ENCODE measurements at places on chromosomes 13 and 19.

DNA sequence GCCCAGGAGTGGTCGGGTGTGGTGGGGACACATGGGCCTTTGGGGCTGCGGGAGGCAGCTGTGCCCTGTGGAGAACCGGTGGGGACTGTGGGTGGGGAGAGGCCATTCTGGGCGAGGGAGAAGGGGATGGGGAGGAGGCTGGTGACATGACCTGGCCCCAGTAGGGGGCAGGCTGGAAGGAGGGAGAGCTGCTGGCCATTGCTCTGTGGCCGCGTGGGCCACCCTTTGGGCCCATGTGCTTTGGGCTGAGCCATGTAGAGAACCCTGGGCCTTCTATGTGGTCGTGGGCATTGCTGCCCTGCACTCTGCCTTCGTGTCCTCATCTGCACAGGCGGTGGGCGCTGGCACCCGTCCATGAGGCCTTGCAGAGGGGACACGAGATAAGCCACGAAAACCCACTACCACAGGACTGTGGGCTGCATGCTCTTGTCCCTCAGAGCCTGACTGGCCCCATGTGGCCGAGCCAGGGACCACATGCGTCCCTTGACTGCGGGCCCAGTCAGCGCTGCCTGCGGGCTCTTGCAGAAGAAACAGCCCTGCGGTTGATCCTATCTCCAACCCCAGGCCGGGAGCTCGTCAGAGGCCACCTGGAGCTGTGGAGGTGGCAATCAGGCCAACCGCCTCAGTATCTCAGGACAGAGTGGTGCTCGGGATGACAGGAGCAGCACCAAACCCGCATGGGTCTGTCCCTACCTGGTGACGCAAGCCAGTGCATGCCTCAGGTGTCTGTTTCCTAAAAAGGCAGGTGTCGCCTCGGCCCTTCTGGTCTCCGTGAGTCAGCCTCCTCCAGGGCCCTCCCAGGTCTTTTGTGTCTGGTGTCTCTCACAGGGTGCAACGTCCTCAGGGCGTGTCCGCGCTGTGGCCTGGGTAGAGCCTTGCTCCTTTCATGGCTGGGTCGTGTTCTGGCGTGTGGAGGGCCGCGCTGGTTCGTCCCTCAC, 14.3 kb downstream of the FZR1 start:
- no peak for DNase-seq

GRCh38 chr19:21147540-21147939, 5.7 kb downstream of the ZNF431 start:
- DNase-seq = no peak

GRCh38 chr13:20351281-20352022, 119.3 kb upstream of the GJB6 start:
- no peak for DNase-seq

- DNase-seq = no peak
Observed at GRCh38 chr13:72985610-72986009, 73.2 kb upstream of the KLF5 start.

- DNase-seq = peak; percentile 97
Observed at GRCh38 chr19:54115109-54116063, at the start of the genes PRPF31 and TFPT. TSS of gene PRPF31 (plus strand) at chr19:54115754. CDS start at chr19:54118279, 2,525 bp downstream. TSS of gene TFPT (minus strand) at chr19:54115657. CDS start at chr19:54115269, 388 bp downstream.

DNA sequence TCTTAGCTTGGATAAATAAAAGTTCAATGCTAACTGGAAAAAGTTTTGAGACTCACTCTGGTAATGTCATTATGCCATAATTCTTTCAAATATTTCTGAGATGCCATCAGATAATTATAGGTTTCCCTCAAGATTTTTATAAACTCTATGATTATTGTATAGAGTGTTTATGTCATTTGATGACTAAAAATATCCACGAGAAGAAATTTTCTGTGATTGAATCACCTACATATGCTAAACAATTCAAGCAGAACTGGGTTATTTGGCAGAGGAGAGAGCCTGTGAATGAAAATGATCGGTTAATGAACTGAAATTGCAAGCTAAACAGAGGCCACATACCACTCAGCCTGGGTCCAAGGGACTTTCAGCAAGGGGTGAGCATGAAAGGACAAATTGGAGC, 92.6 kb upstream of the TSC22D1 start:
- DNase-seq = no peak

GRCh38 chr13:64993514-64994164, 2236.5 kb downstream of the PCDH9 start:
- DNase-seq = no peak

DNA sequence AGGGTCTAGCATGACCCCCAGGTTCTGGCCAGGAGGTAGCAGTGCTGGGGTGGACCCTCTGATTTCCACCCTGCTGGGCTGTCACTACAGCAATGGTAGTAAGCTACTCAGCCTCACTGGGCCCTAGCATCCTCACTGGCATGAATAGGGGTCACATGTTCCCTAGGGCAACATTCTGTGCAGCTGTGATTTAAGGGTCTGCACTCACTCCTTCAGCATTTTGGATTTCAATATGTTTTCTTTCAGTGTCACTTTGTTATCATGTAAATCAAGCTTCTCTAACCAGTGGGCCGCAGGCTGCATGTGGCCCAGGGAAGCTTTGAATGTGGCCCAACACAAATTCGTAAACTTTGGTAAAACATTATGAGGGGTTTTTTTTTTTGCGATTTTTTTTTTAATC, 57.8 kb downstream of the SPATA13 start:
- no peak for DNase-seq

DNA sequence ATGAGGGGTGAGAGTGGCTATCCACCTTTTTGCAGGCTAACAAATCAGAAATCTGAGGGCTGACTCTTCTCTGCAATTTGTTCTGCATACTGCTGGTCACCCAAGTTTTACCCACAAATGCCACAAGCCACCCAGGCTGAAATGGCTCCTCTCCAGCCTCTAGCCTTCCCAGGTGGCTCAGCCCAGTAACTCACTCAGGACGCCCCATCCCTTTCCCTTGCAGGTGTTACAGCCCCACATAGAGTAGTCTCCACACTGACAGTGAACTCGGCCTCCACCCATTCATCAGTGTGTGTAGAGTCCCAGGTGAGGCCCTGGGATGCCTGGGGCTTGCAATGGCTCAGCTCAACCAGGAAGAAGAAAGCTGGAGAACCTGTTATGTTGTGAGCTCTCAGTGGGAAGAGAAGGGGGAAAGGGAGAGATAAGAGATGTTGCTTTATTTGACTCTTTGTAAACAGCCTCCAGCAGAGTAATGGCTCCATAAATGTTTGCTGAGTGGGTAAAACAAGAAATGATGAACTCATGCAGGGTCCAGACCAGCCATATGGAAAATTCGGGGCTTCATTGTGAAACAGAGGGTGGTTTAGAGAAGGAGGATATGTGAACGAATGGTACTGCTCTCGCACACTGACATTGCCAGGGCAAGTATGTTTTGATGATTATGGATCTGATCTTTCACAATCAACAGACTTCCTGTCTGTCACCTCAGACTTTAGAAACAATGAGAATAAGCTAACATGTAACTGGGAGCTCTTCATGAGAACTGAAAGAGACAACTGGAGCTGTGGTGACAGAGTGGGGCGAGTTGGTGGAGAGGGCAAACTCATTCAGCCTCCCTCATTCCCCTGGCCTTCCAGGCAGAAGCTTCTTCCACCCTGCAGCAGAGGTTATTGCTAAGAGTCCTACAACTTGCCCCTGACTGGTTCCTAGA, 74.2 kb upstream of the RFC3 start:
- DNase-seq = no peak

GRCh38 chr13:102089177-102089576, 312.7 kb downstream of the FGF14 start:
- DNase-seq = no peak

GRCh38 chr13:79851318-79851717, 370.4 kb downstream of the NDFIP2 start:
- no peak for DNase-seq

- DNase-seq = no peak
Observed at GRCh38 chr19:43423779-43424178, 9.1 kb downstream of the TEX101 start.

DNA sequence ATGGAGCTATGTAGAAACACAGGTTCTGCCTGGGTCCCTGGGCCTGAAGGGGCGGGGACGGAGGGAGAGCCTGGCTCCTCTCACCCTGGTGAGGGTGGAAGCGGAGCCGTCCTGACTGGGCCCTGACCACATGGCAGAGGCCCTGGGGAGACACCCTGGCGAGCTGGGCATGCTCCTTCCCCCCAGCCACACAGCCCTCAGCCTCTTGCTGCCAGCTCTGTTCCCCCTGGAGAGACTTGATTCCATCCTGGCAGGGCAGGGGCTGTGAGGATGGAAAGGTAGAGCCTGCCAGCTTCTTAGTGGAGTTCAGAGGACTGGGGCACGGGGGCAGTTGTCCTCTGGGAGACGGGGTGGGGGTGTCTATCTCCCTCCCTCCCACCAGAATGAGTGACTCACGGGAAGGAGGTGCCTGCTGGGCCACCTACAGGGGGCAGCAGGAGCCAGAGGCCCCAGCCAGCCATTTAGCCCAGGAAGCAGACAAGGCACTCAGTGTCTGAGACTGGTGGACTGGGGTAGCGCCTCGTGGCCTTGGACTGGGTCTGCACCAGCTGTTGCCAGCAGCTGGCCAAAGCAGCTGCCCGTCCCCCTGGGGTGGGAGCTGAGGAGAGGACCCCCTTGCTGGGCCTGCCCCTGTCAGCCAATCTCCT, 22.8 kb upstream of the RNF17 start:
- DNase-seq = no peak

GRCh38 chr13:78976696-78977095, 317.7 kb upstream of the OBI1 start:
- no peak for DNase-seq

DNA sequence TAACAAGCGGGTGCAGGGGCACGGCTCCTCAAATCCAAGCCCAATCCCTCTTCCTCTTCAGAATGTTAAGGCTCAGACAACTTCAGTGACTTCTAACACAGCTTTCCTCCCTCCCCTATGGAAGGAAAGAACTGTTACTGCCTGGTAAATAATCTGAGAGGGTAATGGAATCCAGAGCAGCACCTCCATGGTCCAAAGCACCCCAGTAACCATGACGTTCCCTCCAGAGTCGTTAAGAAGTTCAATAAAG, 969 bp downstream of the AKT2 start:
- no peak for DNase-seq

GRCh38 chr13:34698945-34699344, 243.1 kb upstream of the NBEA start:
- DNase-seq = no peak

GRCh38 chr13:48783181-48783630, 129.5 kb downstream of the CYSLTR2 start:
- no peak for DNase-seq

- no peak for DNase-seq
Observed at GRCh38 chr19:42271861-42272534, 2.9 kb downstream of the CIC start.

DNA sequence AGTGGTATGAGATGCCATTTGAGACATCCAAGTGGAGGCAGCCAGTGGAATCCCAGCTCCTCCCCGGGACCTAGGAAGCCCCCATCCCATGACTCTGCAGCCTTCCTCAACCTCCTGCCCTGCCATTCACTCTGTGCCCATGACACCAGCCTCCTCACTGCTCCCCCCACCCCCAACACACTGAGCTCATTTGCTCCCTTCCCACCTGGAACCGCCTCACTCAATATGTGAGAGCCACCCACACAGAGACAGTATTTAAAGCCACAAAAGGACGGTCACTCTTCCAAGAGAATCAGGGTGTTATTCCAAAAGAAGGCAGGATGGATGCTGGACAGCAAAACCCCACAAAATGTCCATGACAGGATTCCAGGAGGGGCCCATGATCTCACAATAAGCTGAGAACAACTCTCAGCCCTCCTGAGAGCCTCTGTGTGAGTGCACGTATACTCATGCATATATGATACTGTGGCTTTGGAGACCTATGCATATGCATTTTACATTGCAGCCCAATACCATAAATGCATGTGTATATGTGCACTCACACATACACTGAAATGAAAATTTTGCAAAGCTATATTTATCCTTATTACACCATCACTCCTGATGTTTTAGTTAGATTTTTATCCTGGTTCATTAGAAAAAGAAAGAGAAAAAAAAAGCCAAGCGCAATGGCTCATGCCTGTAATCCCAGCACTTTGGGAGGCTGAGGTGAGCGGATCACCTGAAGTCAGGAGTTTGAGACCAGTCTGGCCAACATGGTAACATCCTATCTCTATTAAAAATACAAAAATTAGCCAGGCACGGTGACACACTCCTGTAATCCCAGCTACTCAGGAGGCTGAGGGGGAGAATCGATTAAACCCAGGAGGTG, 10.8 kb upstream of the RANBP3 start:
- DNase-seq = no peak

GRCh38 chr19:37079238-37079637, 1.0 kb downstream of the ZNF420 start:
- DNase-seq = no peak

DNA sequence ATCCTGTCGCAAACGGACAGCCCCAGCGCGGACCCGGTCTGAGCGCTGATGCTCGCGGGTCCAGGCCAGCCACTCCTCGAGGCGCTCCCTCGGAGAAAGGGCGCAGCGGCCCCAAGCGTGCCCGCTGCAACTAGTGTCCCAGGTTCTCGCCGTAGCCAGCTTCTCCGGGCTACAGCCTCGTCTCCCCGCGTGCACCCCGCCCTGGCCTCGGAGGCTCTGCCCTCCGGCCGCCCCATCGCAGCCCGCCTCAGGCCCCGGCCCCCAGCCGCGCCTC, 487 bp downstream of the FLT1 start:
- DNase-seq = no peak

DNA sequence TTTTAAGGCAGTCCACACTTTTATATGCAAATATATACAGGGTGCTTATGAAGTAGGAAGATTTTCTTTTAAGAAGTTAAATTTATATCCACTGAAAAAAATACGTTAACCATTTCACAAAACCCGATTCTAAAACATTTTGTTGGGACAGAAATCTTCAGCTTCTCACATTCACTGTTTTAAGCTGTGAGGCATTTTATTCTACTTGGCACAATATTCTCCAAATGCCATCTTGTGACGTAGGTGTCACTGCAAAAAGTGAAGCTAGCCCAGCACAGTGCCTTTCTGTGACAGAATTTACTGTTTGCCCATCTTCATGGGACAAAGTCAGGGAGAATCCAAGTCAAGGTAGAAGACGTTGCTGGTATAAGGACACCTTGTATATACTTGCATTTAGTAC, 94.5 kb upstream of the SLC15A1 start:
- DNase-seq = no peak

DNA sequence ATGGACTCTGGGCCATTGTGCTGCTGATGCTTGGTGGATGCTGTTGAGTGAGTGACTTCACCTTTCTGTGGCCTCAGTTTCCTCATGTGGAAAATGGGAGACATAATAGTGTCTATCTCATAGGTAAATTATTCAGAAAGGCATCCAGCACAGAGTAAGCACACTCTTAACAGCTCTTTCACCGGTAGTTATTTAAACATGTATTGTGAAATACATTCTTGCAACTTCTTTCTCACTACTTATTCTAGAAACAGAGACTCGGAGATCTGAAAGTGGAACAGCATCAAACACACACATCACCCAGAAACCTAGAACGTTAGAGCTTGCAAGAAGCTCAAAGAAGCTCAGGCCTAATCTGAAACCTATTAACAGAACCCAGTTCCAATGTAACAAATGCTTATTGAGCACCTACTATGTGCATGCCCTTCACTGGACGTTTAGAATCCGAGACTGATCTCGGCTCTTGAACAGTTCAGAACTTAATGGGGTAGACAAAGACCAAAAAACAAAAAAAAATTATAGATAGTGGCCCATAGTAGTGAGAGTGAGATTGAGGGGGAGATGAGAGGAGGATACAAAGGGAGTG, 4.1 kb downstream of the ZSWIM9 start:
- no peak for DNase-seq
